Inflammatory macrophage treated with lipopolysaccharide for 4 hours (primary cell): ENCODE measurements at places on chromosomes 12 and 14.

DNA sequence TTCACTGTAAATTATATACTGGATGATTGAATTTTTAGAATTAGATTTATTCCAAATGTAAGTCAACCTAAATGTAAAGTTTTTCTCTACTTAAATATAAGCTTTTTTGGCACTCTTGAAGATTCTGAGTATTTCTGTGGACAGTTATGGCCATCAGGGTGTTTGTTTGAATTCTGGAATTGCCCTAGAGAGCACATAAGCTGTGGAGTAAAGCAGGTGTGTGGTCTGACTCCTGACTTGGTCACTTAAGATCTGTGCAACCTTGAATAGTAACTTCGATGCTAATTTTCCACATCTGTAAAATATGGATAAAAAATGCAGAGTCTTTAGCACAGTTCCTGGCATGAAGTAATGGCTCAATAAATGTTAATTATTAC lies 64.4 kb downstream of the FUT8 start:
- no peak for DNase-seq

DNA sequence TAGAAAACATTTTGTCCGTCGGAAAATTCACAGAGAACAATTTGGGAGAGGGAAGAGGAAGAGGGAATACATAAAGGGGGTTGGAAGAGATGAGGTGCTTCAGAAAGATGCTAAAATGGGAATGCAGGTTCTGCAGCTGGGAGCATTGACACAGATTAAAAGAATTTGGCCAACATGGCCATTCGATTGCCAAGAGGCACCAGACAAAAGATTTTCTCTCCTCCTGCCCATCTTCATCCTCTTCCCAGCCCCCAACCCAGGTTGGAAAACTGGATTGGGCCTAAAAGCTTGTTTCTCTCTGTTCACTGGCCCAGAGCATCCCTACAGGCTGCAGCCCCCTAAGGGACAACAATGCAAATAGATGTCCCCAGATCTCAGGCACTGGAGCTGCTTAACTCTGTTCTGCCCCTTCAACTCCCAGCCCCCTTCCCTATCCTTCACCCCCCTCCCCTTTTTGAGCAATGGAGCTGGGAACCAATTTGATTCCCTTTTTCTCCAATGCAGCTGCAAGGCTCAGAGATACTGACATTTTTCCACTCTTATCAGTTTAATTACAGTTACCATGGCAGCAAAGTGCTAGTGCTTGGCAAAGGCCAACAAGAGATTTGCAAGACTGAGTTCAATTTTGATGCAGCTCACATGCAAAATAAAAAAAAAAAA lies 1.9 kb downstream of the LMO3 start:
- DNase-seq: no peak

DNA sequence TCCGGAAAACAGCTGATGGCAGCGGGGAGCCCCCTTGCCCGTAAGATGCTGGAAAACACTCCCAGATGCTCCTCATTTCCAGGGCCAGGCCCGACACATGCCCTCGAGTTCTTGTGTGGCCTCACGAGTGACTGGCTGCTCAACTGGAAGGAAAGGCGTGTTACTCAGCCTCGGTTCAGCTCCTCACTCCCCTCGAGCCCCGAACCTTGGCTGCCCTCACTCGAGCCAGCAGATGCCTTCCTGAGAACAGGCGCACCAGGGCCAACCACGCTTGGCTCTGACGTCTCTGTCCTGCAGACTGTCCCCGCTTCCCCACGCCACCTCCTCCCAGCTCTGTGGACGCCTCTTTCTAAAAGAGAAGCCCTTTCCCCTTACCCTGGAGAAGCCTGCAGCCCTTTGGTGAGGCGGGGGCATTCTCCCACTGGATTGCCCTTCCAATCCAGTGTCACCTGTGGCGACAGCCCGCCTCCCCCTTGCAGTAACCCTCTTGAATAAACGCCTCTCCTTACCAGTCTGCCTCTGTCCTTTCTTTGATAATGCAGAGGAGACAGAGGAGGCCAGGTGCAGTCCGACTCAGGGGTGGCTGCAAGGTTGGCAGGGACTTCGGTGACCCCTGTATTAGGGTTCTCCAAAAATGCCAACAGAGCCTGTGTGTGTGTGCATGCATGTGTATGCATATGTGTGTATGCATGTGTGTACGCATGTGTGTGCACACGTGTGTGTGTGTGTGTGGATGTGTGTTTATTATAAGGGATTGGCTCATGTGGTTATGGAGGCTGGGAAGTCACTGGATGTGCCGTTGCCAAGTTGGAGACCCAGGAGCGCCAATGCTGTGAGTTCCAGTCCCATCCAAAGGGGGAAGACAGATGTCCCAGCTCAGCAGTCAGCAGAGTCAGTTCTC lies 166.3 kb downstream of the KIF26A start:
- no peak for DNase-seq

DNA sequence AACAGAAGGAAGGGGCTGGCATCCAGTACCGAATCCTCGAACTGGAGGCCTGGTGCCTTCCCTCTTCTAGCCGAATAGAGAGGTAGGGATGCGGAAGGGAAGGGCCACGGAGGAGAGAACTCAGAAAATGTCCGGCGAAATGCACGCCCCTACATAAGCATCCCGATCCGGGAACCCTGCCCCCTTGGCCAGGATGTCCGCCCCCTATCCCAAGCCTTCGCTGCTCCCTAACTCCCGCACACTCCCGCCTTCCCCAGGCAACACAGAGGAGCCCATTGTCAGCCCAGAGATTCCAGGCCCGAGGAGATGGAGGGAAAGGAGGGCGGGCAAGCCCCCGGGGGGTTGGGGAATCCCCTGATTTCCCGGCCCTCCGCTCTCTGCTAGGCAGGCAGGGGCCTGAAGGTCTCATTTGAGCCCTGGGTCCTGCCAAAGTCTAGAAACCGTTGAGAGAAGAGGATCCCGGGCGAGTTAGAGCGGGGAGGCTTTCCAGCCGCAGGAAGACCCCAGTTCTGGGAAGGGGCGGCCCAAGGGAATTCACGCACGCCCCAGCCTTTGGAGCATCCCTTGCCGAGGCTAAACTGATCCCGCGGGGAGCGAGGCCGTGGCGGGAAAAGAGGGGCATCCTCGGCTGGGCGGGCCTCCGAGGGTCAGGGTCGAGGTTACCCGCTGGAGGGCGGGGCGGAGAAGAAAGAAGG lies 569 bp upstream of the ARHGEF40 start:
- DNase-seq: no peak

GRCh38 chr14:82595466-82595865 lies 1061.8 kb upstream of the SEL1L start:
- DNase-seq: no peak

DNA sequence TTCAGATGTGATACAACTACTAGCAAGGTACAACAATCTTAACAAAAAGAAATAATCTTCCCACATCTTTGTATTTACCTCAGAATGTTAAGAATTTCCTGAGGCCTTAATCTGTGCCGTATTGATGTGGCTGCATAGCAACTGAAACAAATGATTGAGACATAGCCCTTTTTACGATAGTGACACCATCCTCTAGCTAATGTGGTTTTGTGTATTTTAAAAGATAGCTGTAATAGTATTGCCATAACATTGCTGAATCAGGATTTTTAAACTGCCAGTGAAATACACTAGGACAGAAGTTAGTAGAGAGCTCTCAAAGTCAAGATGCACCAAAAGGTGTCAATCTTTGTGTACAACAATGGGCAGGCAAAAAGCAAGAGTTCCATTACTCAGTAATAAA lies 11.9 kb downstream of the NPAS3 start:
- DNase-seq: no peak

DNA sequence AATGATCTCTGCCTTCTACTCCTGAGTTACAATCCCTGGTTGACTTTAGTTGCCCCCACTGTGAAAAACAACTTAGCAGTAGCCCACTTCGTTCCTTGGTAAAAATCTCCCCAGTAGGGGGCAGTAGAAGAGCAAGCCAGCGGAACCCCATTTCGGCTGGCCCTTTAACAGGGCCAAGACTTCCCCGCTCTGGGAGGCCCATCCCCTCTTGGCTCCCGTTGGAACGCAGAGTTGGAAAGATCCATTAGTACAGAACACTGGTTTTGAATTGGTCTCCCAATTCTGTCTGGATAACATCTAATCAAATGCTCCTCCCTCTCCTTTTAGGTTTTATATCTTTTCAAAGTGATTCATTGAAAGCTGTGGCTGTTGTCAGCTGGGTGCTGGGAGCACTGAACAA lies 1133.3 kb downstream of the BCL11B start:
- DNase-seq: peak; percentile 24

DNA sequence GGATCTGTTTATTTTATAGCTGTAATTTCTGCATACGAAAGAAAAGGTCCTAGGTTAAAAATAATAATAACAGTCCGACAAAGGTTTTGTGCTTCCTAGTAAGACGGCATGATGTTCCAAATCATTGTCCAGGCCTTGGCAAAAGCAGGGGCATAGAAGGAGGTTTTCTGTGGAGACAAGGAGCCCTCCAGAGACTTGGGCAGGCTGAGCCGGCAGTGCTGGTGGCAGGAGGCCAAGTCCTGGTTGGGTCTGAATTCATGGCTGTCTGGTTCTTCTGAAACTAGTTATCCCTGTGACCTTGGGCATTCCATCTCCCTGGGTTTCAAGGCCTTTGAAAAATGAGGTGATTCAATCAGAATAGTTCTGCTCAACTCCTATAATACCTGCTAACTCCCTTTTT lies 44.0 kb downstream of the KCNK13 start:
- no peak for DNase-seq

- no peak for DNase-seq
Measured at GRCh38 chr12:100745378-100746071, 49.1 kb upstream of the ANO4 start.

DNA sequence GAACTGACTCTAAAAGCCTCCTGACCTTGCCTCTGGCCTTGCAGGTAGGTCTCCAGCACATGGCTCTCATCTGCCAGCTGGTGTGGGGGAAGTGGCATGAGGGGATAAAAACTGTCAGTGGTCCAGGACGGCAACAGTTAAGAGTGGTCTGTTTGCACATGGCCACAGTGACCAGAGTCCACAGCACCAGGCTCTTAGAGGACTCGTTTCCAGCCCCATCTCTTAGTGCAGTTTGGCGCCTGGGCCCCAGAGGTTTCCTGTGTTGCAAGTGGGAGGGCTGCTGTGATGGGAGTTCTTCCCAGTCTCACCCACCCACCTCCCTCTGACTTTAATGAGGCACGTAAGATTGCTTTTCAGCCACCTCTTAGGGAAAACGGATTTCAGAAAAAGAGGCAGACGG lies 37.0 kb downstream of the APPL2 start:
- no peak for DNase-seq

DNA sequence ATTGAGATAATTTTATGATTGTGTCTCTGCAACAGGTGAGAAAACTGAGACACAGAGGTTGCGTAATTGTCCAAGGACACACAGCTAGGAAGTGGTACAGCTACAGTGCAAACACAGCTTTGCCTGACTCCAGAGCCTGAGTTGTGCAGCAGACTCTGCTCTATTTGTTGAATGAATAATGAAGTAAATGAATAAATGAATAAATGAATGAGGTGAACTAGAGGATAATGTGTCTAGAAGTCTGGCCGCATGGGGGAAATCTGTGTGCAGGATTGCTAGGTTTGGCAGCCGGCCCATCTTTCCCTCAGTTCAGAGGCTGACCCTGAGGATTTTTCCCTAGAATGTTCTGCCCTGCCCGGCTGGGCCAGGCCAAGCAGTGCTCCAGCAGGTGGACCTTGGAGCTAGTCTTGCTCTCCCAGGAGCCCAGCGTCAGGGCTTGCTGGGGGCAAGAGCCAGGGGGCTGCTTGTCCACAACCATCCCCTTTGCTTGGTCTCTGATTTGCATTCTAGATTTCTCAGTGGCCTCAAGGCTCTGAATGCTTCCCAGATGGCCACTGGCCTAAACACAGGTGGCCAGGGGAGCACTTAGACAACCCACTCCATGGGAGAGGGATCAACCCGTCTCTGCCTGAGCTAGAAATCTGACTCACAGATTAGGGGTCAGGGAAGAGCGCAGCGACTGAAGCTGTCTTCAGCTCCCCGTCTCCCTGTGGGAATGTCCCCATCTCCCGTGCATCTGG lies 225.2 kb downstream of the C12orf75 start:
- DNase-seq: no peak

- DNase-seq: peak; percentile 83
Measured at GRCh38 chr14:50666772-50667683, 1.1 kb downstream of the SAV1 start.

DNA sequence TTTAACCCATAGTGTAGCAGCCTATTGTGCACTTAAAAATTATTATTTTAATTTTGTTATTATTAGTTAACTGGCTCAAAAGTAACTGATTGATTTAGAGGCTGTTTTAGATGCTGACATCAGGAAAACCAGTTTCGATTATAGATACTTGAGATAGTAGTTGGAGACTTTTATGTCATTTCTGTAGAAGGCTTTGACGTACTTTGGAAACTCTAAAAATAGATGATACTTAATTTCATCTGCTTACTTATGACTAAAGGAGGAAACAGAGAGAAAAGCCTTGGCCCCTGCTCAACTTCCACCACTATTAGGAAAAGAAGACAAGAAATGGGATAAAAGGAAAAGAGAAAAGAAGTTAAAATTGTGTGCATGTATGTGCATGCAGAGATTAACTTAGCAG lies 219.3 kb upstream of the HMGA2 start:
- no peak for DNase-seq

GRCh38 chr12:2094597-2094996 lies 41.8 kb downstream of the CACNA1C start:
- peak; percentile 31 for DNase-seq

DNA sequence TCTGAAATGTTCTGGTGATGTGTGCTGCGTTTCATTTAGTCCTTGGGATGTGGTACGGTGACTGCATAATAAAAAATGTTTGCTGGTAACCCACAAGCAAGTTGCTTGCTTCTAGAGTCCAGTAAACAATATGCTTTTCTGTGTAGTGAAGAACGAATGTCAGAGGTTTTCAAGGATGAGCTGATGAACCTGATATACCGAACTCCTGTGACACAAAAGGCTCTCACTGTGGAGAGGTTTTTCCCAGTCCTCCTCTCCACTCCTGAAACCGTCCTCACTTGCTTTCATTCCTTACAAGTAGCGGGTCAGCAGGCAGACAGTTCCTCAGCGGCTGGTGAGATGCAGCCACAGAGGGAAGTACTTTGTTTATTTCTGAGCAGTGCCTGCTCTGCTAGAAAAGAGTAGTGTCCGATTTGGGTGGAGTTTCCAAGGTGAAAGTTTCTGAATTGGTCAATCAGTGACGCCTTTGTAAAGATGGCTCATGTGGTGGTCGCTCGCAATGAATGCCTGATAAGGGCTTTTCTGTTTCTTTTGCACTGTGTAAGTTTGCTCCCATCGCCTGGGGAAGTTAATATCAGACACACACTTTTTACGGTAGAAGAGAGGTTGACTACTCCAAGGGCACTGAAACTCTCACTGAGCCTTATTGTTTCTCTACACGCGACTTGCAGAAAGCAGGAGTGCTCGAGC lies 3.0 kb downstream of the ETV6 start:
- peak; percentile 92 for DNase-seq
